ENCODE measurements at places on chromosomes 3 and 15.

DNA sequence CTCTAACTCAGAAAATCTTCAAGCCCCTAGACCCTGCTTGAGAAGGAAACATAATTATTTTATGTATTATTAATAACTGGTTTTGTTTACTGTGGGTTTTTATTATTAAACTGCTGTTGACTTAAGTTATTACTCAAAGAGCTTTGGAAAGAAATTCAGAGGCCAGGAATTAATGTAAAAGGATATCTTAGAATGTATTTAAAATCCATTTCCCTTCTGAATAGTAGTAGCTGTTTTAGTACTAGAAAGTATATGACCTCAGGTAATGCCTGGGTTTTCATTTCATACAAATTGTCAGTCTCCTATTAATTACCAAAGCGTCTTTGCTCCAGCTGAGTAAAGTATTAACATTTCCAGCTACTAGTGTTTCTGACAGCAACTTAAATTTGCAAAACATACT, 223.1 kb downstream of the ITPR1 start:
- DNase-seq, result no peak

GRCh38 chr15:48823237-48823636, 12.4 kb upstream of the CEP152 start:
- DNase-seq, result no peak

GRCh38 chr3:35320646-35321407, 318.5 kb upstream of the ARPP21 start:
- DNase-seq, result no peak

- DNase-seq, result no peak
Measured at GRCh38 chr3:114973536-114973935, 173.6 kb downstream of the ZBTB20 start.
